ENCODE measurements at places on chromosomes 6 and 20.

DNA sequence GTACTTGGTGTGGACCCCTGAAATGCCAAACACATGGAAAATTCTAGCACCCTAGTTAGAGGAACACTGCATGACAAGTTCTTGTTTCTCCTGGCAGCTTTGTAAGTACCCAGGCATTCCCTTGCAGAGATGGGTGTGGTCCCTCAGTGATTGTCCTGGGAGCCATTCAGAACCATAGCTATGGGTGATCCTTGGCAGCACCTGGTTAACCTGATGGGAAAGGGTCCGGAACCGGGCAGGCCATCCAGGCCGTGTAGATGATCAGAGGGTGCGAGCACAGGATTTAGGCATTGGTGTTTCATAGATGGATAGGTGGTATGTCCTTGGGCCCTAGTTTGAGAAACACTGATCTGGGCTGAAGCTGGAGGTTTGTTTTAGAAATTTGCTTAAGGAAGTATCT is 95.8 kb downstream of the RPP40 start:
- DNase-seq, result no peak

DNA sequence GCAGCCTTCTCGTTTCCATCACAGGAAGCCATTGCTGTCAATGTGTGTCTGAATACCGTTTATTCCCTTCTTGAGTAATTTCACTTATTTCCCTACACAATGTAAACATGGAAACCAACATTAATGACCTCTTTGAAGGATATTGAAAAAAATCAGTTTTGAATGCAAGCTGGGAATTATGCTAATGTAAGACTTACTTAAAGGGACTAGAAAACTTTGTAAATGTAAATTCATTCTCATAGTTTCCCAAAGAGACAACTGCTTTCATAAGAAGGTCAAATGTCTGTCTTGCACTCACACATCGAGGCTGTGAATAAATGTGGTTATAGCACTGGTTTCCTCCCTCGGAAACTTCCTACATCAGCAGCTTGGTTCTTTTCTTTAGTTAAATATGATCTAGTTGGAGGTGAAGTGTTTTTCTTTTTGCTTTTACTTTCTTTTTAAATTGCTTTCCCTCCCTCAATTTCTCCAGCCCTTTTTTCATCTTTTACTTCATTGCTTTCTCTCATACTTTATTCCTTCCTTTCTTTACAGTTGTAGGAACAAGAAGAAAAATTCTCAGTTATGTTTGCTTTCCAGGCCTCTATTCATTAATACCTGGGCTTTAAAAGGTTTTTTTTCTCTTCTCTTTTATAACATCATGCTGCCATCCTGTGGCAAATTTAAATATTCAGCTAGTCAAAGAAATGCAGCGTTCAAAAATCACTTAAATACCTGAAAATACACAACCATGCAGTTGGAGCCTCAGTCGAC is 108.3 kb downstream of the TNFAIP3 start:
- DNase-seq, result peak; percentile 72

DNA sequence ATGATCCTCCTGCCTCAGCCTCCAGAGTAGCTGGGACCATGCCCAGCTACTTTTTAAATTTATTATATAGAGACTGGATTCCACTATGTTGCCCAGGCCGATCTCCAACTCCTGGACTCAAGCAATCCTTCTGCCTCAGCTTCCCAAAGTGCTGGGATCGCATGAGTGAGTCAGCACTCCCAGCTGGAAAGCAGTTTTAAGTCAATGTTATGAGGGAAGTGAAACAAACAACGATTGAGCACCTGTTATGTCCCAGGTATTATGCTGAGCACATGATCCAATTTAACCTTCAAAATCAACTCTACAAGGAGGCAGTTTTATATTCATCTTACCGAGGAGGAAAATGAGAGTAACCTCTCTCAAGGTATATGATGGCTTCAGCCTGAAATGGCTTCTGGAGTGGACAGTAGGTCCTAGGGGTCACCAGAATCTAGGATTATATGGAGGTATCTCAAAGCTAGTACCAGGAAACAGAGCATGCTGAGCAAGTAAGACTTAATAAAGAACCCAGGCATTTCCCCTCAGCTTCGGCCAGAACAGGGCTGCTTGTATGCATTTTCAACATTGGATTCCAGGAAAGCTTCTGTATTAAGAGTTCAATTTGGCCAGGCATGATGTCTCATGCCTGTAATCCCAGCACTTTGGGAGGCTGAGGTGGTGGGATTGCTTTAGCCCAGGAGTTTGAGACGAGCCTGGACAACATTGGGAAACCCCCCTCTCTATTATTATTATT is 55.0 kb downstream of the EDN1 start:
- no peak for DNase-seq

GRCh38 chr6:165478581-165478980 is 169.2 kb upstream of the C6orf118 start:
- no peak for DNase-seq

GRCh38 chr6:27237089-27237803 is 10.3 kb upstream of the PRSS16 start:
- peak; percentile 40 for DNase-seq

- no peak for DNase-seq
Observed at GRCh38 chr6:135231469-135231844, 50.3 kb downstream of the MYB start.

- no peak for DNase-seq
Observed at GRCh38 chr6:41497994-41498393, 48.2 kb upstream of the FOXP4 start.

GRCh38 chr6:137910424-137910834 is 43.4 kb downstream of the TNFAIP3 start:
- peak; percentile 33 for DNase-seq

GRCh38 chr6:100126790-100127484 is 132.9 kb upstream of the MCHR2 start:
- no peak for DNase-seq

GRCh38 chr6:26156850-26157250 is 69.6 kb downstream of the HFE start:
- peak; percentile 64 for DNase-seq

GRCh38 chr6:129331450-129332138 is 378.4 kb downstream of the ARHGAP18 start:
- no peak for DNase-seq

GRCh38 chr20:53097371-53097770 is 125.2 kb downstream of the TSHZ2 start:
- DNase-seq, result no peak

- no peak for DNase-seq
Observed at GRCh38 chr6:16736856-16737775, 24.1 kb downstream of the ATXN1 start.

GRCh38 chr6:107114926-107115694 is at the start of gene BEND3:
Gene BEND3, minus strand, starts transcription at chr6:107115515. Its CDS starts 16,230 bp downstream, at chr6:107099285.
- peak; percentile 32 for DNase-seq

GRCh38 chr6:121590916-121591315 is 155.5 kb downstream of the GJA1 start:
- no peak for DNase-seq

Data from CD4-positive, alpha-beta T cell (primary cell).